Osteoblast (primary cell): ENCODE measurements at places on chromosomes 2 and 18. TPM values are rescaled to one million over a fixed set of nuclear protein-coding genes. Genes with fewer than 3 reads are reported as not detected.

- no peak for DNase-seq
Observed at GRCh38 chr2:238339395-238339780, 19.1 kb downstream of the TRAF3IP1 start.

DNA sequence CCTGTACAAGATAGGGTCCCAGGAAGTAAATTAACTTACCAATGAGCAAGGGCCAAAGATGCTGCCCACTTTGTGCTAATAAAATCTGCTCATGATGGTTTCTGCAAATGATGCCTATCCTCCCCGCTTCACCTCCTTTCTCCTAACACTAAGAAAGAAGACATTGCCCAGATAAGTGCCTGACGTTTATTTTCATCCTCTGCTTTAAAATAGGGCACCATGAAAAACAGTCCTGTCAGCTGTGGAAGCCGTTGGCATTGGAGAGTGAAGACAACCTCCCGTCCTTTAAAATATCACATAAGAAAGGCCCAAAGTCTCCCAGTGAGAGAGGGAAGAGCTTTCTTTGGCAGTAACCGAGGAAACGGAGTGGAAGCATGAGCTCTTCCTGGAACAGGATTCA lies 1.7 kb upstream of the TXNDC2 start:
- no peak for DNase-seq

DNA sequence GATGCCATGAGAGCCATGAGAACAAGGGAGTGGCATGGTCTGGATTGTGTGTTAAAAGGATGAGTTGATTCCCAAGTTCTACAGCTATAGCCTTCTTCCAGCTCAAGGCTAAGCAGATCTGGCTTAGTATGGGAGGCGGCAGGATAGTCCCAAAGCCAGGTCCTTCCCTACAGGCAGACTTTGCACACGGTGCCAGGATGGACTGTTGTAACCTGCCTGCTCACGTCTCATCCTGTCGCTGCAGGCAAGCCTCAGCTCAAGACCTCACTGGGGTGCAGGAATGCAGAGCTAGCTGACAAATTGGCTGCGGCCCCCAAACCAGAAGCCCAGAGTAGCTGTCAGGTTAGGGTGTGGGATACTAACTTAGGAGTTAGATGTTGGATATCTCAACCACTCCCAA lies 28.8 kb upstream of the IGFBP5 start:
- no peak for DNase-seq

GRCh38 chr2:9135822-9136558 lies 70.6 kb upstream of the ASAP2 start:
- DNase-seq: peak; percentile 92

Gene NAT8
- not detected in 2 replicates for total RNA-seq
